ENCODE measurements at places on chromosomes 12 and 14. TPM values are rescaled to one million over a fixed set of nuclear protein-coding genes. Genes with fewer than 3 reads are reported as not detected.

OAS3 gene
- 15.3 TPM for polyA plus RNA-seq

TMED8 gene
- 15.9 TPM for polyA plus RNA-seq

- DNase-seq, result no peak
These were observed 5.0 kb upstream of the KLC1 start for GRCh38 chr14:103623883-103624482.

DNA sequence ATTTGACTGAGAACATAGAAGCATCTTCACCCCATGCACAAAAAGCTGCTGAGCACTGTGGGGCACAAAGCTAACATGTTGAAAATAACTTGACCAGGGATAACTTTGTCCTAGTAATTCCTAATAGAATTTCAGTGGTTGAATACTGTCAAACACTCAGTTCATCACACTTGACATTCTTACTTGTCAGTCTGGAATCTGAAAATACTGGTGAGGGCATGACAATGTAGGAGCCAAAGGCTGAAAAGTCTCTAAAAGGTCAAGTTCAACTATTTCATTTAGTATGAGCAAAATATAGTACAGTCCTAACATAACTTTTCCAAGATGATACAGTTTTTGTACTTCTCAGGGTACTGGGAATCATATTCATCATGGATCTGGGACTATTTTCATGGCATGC lies 504.4 kb upstream of the LMO3 start:
- no peak for DNase-seq

DNA sequence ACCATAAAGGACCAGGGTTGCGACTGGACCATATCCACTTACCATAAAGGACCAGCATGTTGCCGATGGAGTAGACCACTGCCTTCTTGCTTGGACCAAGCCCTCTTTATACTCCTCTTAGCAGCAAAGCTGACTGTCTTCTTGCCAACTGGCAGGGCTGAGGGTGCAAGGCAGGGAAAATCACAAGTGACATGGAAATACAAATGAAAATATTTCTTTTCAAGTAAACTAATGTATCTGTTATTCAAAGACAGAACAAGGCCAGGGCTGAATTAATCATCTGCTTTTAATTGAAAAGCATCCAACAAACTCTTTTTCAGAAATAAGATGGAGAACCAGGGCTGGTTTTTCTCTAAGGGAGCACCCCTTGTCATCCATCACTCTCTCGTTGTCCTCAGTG lies at the start of gene CELA1:
Gene CELA1, minus strand, starts transcription at position 99 of the 400 bp plus-strand sequence. Its CDS starts 41 bp downstream, at position 58.
- DNase-seq, result no peak

- DNase-seq, result no peak
These were observed 899 bp downstream of the TPCN1 start for GRCh38 chr12:113221997-113222729.

DNA sequence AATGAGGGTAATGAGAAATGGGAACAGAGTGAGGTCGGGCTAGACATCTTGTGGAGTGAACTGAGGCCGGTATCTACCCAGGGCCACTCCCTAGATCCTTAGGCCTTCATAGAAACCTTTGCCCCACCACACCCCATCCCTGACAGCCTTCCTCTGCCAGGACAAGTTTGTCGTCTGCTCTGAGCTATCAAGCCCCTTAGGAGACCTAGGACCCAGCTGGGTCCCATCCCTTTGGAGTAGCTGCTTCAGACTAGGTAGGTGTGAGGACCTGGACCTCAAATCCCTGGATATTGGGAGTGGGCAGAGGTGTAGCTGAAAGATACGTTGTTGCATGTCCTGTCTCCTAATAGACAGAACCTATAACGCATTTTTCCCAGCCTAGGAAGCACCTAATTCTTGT lies at the start of gene TMEM253:
Gene TMEM253, plus strand, starts transcription at position 136 of the 400 bp plus-strand sequence. CDS start 278 bp downstream, outside the sequence.
- no peak for DNase-seq
